ENCODE measurements at places on chromosomes 16 and 17.

- DNase-seq, result no peak
Observed at GRCh38 chr17:51913491-51914205, 244.9 kb downstream of the CA10 start.

DNA sequence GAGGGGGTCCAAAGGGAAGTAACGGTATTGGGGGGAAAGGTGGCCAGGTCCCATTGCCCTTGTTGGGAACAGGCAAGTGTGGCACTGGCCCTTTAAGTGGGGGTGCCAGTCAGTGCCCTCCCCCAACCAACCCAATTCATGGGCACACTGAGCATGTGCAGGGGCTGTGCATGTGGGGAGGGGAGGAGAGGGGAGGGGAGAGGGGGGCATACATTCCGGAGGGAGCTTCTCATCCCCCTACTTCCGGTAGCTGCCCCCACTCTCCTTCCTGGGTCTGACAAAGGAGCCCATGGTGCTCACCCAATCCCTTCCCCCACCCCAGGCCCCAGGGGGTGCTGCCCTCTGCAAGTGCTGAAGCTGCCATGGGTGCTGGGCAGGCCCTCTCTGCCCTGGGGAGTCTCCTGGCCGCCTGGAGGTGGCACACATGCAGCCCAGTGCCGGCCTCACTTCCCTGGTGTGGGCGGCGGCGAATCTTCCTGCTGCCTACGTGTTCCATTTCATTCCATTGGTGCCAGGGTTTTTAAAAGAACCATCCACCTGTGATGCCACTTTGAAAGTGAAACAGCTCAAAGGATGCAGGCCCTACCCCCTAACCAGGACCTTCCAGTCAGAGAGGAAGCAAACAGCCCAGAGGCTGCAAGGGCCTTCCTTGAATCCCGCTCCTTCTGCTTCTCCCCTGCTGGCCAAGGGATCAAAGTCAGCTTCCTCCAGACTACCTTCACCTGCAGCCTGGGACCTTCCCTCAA, 11.0 kb downstream of the HEXIM2 start:
- DNase-seq, result no peak

DNA sequence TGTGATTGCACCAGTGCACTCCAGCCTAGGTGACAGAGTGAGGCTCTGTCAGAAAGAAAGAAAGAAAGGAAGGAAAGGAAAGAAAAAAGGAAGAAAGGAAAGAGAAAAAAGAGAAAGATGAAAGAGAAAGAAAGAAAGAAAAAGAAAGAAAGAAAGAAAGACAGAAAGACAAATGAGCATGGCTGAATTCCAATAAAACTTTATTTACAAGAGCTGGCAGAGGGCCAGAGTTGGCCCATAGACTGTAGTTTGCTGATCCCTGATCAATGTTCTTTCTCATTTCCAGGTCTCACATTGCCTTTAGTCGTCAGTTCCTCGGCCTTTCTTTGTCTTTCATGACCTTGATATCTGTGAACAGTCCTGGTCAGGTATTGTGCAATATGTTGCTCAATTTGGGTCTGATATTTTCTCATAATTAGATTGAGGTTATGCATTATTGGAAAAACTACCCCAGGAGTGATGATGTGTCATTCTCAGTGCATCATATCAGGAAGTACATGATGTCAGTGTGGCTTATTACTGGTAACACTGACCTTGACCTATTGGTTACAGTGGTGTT, 68.5 kb upstream of the MED9 start:
- no peak for DNase-seq

- no peak for DNase-seq
Observed at GRCh38 chr16:359871-360697, 7.6 kb upstream of the AXIN1 start.

GRCh38 chr16:80347900-80348299, 192.9 kb upstream of the DYNLRB2 start:
- DNase-seq, result no peak

DNA sequence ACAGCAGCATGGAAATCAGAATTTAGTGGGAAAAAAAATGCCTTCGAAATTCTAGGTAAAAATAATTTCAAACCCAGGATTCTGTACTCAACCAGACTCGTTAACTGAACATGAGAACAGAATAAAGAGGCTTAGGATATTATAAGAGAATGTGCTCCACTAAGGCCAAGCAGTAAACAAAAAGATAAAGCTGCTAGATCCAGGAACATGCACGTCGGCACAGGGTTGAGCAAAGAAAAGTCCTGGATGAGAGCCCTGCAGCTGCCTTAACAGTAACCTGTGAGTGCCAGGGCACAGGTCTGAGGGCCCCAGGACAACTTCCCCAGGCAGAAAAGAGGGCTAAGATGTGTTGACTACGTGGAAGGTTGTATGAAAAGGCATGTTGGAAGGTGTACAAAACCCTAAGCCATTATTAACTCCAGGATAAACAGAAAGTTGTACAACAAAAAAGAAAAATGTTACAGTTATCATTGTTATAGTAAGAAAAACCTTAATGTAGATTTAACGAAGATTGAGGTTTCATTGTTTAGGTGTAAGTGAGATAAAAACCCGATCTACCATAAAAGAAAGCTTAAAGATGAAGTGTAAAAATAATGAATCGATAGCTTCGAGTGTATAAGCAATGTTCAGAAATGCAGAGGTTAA, 42.3 kb upstream of the RBFOX3 start:
- DNase-seq, result no peak

- DNase-seq, result peak; percentile 23
Observed at GRCh38 chr17:39939588-39940419, 12.3 kb downstream of the LRRC3C start.

- DNase-seq, result no peak
Observed at GRCh38 chr17:28765038-28765437, 21.2 kb downstream of the TRAF4 start.

- peak; percentile 21 for DNase-seq
Observed at GRCh38 chr17:31008374-31009041, 37.7 kb downstream of the RNF135 start.

DNA sequence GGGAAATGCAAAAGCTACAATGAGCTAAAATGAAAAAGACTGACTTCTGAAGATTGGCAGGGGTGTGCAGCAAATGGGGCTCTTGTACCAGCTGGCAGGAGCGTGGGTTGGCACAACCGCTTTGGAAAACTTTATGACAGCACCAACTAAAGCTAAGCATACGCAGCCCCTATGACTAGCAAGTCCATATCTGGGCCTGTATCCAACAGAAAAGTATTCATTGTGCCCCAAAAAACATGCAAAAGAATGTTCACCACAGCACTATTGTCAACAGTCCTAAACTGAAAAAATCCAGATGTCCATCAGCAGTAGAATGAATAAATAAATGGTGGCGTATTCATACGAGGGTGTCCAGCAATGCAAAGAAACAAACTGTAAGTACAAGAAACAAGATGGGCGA, 22.6 kb upstream of the ITGA3 start:
- DNase-seq, result no peak

DNA sequence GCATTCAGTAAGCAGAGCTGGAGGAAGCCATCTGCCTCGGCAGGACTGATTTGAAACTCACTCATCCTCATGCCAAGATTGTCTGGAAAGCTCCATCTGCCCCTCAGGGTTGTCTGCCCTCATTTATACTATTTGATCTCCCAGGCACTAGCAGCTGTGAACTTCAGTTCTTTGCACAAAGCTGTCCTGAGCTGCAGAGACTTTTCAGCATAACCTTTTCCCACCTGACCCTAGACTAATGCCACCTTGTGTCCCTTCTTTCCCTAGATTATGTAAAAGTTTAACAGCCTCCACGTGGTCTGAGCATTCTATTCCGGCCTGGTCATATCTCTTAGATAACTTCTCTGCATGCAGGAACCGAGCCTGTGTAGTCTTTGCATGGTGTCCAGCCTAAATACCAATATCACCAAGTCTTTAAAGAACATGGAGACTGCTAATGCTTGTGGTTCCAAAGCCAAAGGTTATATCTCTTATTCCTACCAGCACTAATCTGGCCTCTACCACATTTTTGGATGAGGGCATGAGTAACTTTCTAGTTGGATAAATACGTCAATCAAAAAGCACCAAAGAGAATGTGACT, 29.1 kb downstream of the STAT5A start:
- no peak for DNase-seq

- no peak for DNase-seq
Observed at GRCh38 chr16:16032271-16032979, 83.0 kb downstream of the ABCC1 start.

- DNase-seq, result no peak
Observed at GRCh38 chr17:45227101-45227925, 5.6 kb downstream of the FMNL1 start.

GRCh38 chr17:935485-935884, 44.1 kb downstream of the NXN start:
- DNase-seq, result no peak

- no peak for DNase-seq
Observed at GRCh38 chr17:61219460-61219859, 180.2 kb upstream of the TBX2 start.

DNA sequence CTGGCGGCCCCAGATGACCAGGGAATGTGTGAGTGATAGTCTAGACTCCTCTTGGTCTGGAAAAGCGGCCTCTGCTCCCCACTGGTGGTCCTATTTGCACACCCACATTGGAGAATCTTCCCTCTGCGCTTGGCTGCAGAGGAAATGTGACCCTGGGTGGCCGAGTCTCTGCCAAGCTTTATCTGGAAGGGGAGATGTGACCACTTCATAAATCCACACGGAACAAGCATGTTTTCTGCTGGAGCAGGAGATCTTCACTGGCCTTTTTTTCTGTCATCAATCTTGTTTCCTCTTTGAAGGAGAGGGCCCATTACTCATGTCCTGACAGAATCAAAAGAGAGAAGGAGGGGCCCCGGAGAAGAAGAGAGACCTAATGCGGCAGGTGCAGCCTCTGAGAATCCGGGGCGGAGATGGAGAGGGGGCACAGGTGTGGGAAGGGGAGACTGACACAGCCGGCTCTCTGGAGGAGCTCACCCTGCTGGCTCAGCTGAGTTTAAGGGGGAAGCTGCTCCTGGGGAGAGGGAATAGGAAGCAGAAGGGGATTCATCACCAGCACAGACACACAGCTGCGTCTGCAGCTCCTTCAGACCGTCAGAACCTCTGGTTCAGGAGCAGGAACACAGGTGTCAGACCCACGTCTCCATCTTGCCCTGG, 116.3 kb downstream of the SOX9 start:
- DNase-seq, result no peak

DNA sequence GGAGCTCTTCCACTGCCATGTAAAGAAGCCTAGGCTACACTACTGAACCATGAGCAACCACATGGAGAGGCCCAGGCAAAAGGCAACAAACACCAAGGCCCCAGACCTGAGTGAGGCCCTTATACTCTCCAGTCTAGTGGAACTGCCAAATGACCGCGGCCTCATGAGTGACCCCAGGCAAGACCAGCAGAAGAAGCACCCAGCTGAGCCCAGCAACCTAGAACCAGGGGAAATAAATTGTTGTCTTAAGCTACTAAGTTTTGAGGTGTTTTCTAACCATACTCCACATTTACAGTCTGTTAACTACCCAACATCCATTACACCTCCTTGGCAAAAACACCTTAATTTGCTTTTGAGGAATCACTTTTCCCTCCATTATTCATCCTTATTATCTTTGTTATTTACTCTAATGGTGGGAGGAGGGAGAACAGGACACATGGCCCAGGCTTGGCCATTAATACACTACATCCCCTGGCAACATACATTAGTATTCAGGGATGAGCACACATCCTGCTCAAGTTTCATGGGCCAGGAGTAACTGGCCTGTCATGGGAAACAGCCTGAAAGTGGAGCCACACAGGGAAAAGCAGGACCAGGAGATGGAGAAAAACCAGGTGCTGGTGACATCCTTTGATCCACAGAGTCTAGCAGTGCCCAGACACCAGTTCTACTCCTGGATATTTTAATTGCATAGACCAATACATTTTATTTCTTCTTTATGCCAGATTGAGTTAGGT, 26.2 kb downstream of the SLC39A11 start:
- DNase-seq, result no peak

- no peak for DNase-seq
Observed at GRCh38 chr17:74334393-74335039, 8.5 kb downstream of the KIF19 start.

DNA sequence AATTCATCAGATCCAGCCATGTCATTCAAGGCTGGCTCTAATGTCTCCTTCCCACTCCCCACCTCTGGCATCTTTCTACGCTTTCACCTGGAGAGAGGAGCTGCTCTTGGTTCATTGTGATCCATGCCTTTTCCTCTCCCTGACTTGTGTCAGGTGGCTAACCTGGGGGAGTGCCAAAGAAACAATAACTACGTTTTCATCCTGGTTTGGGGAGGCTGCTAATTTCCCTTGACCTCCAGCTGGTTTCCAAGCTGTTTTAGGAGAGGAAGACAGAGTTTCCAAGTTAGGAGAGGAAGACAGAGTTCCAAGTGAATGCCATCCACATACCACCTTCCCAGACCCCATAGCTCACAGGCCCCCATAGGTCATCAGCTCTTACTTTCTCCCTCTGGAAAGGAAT, 40.0 kb upstream of the HLF start:
- DNase-seq, result no peak

DNA sequence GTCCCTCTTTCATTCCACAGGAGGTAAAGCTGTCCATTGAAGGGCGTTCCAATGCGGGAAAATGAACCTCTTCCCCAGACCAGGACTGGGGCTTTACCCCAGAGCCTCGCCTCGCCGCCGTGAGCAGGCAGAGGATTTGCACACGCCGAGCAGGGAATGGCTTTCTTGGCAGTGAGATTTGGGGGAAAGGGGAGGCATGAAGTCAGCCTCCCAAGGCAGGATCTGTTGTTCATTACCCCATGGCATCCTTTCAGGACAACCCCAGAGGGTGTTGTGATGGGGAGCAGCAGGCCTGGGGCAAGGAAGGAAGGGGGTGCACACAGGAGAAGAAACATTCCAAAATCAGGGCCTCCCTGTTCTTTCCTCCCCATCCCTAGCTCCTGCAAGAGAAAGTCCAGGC, 6.0 kb downstream of the ATXN1L start:
- DNase-seq, result no peak

DNA sequence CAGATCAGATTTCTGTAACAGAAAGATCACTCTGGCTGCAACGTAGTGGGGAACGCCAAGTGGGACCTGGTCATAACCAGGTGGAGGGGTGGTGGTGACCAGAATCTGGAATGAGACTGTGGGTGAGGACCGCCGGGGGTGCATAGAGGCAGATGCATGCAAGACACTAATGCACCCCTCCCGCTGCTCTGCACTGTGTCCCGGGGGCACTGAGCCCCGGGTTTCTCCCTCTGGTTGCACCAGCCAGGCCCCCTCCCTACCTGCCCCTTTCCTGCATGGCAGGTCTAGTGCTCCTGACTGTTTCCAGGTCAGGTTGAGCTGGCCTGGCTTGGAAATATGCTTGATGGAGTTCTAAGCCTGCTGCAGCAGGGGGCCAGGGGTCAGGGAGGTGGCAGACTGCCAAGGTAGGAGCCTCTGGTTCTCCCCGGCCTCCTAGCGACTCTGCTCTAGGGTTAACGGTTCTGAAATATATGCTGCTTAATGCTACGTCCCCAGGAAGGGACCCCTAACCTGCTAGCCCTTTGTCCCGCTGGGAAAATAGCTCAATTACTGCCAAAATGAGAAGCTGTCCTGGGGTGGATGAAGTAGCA, 94.3 kb downstream of the SDK2 start:
- DNase-seq, result no peak

DNA sequence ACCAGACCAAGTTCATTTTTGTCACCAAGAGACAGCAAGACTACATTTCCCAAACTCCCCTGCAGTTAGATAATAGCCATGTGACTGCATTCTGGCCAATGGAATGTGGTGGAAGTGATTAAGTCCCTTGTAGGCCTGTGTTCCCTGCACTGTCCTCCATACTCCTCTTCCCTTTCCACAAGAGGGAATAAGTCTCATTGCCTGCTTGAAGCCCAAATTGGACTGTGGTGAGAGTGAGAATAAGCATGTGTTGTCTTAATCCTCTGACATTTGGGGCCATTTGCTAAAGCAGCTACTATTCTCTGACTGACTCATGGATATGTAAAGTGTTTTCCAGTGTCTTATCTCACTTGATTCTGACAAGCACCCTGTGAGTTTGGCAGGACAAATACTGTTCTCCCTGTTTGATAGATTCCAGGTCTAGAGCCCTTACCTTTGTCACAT, 20.7 kb downstream of the PIK3R6 start:
- no peak for DNase-seq
